Activated CD4-positive, alpha-beta memory T cell treated with anti-CD3 and anti-CD28 coated beads for 36 hours (primary cell): ENCODE measurements at places on chromosomes 3 and 15. TPM values are rescaled to one million over a fixed set of nuclear protein-coding genes. Genes with fewer than 3 reads are reported as not detected.

GRCh38 chr15:55823699-55824340, 80.9 kb upstream of the PRTG start:
- H3K4me3 ChIP-seq: no peak overlapping the region
- H3K27ac ChIP-seq: no peak overlapping the region
- no peaks in the 10 kb centered on the region for H3K36me3 ChIP-seq
- peaks cover 3% of the 10 kb centered on the region for H3K27me3 ChIP-seq

- peaks cover 20% of the 10 kb centered on the region for H3K36me3 ChIP-seq
- H3K4me1 ChIP-seq: peaks cover 15% of the 10 kb centered on the region
- H3K27ac ChIP-seq: no peak overlapping the region
- H3K4me3 ChIP-seq: no peak overlapping the region
These were observed 19.8 kb downstream of the MAP4 start for GRCh38 chr3:47996440-47996839.

- H3K4me1 ChIP-seq: peaks cover 56% of the 10 kb centered on the region
- no peaks in the 10 kb centered on the region for H3K27me3 ChIP-seq
- H3K4me3 ChIP-seq: no peak overlapping the region
- no peak for DNase-seq
These were observed 22.8 kb downstream of the SLC9A9 start for GRCh38 chr3:143825513-143825912.

The ROBO2 gene
- not detected for total RNA-seq

- no peak overlapping the region for H3K27ac ChIP-seq
- peaks cover 2% of the 10 kb centered on the region for H3K4me1 ChIP-seq
- H3K27me3 ChIP-seq: peaks cover 7% of the 10 kb centered on the region
- DNase-seq: no peak
- H3K4me3 ChIP-seq: no peak overlapping the region
These were observed 183.7 kb downstream of the RPLP1 start for GRCh38 chr15:69636169-69636915.

GRCh38 chr15:62883938-62884479, 158.5 kb upstream of the TPM1 start:
- no peak overlapping the region for H3K4me3 ChIP-seq
- no peaks in the 10 kb centered on the region for H3K36me3 ChIP-seq
- DNase-seq: no peak
- peaks cover 10% of the 10 kb centered on the region for H3K4me1 ChIP-seq

DNA sequence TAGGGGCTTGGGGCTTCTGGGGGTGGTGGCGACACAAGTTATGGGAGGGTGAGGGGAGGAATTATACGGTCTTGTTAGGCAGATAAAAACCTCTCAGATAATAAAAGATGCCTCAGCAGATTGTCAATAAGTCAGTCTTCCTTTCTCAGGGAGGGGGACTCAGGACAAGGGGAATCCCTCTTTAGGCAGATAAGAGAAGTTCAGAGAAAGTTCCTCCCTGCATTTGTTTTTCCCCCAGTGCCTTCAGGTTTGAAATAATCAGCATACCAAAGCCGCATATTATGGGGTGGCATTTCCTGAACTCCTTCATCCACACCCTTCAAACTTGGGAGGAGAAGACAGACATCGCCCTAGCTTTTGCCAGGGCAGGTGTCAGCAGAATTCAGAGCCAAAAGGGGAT, 8.5 kb downstream of the PPCDC start:
- no peak for DNase-seq
- H3K4me1 ChIP-seq: peaks cover 11% of the 10 kb centered on the region
- no peak overlapping the region for H3K27ac ChIP-seq
- peaks cover 9% of the 10 kb centered on the region for H3K36me3 ChIP-seq
- no peak overlapping the region for H3K4me3 ChIP-seq

- DNase-seq: peak; percentile 27
- peak overlapping the region; percentile 83 for H3K4me3 ChIP-seq
- no peaks in the 10 kb centered on the region for H3K36me3 ChIP-seq
- peaks cover 49% of the 10 kb centered on the region for H3K4me1 ChIP-seq
These were observed 1.1 kb downstream of the NPTN start for GRCh38 chr15:73631915-73632669.

DNA sequence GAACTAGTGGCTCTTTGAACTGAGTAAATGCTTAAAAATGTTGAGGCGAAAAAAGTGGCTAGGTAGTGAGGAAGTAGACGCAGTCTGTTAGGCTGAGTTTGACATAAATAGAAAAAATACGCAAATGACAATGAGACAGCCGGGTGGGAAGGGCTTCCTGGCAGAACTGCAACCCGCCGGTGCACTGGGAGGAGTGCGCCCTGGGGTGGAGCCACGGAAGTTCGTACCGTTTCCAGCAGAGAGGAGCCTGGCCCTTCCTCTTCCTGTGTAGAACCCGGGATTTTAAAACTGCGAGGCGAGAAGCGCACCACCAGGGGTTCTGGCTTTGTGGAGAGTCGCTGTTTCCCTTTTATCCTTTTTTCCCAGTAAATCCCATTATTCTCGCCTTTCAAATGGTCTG, 602.6 kb downstream of the PYDC2 start:
- no peak overlapping the region for H3K4me3 ChIP-seq
- no peak overlapping the region for H3K27ac ChIP-seq
- H3K27me3 ChIP-seq: no peaks in the 10 kb centered on the region

The SNX33 gene
- 3.0 TPM for total RNA-seq

- peaks cover 86% of the 10 kb centered on the region for H3K4me1 ChIP-seq
- DNase-seq: peak; percentile 93
- peaks cover 10% of the 10 kb centered on the region for H3K36me3 ChIP-seq
- peak overlapping the region; percentile 65 for H3K4me3 ChIP-seq
These were observed 45.7 kb downstream of the CHSY1 start for GRCh38 chr15:101206176-101206591.

The TRIM42 gene
- not detected for total RNA-seq

DNA sequence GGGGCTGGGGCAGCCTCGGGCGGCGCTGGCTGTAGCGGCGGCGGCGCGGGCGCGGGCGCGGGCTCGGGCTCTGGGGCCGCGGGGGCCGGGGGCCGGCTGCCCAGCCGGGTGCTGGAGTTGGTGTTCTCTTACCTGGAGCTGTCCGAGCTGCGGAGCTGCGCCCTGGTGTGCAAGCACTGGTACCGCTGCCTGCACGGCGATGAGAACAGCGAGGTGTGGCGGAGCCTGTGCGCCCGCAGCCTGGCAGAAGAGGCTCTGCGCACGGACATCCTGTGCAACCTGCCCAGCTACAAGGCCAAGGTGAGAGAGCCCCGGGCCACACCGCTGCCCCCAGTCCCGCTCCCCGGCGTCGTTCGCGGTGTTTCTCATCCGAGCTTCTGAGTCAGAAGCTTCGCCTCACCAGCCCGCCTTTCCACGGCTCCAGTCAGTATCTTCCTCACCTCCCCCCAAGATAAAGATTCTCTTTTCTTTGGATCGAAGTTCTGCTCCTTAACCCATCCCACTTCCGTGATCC, 600 bp downstream of the FBXO45 start:
- H3K27ac ChIP-seq: peak overlapping the region; percentile 88
- H3K36me3 ChIP-seq: peaks cover 16% of the 10 kb centered on the region
- no peaks in the 10 kb centered on the region for H3K27me3 ChIP-seq
- DNase-seq: peak; percentile 69
- H3K4me3 ChIP-seq: peak overlapping the region; percentile 97

GRCh38 chr3:21704796-21705195, 46.2 kb downstream of the ZNF385D start:
- no peaks in the 10 kb centered on the region for H3K36me3 ChIP-seq
- H3K4me1 ChIP-seq: no peaks in the 10 kb centered on the region
- no peaks in the 10 kb centered on the region for H3K27me3 ChIP-seq
- no peak for DNase-seq

GRCh38 chr3:194380326-194380725, 10.8 kb upstream of the LRRC15 start:
- no peak overlapping the region for H3K27ac ChIP-seq
- no peak for DNase-seq
- no peak overlapping the region for H3K4me3 ChIP-seq

The SNRK gene
- 23.9 TPM for total RNA-seq

GRCh38 chr15:85588677-85589076, 206.0 kb downstream of the KLHL25 start:
- DNase-seq: no peak
- H3K36me3 ChIP-seq: peaks cover 38% of the 10 kb centered on the region
- H3K4me3 ChIP-seq: no peak overlapping the region
- H3K4me1 ChIP-seq: peaks cover 64% of the 10 kb centered on the region

DNA sequence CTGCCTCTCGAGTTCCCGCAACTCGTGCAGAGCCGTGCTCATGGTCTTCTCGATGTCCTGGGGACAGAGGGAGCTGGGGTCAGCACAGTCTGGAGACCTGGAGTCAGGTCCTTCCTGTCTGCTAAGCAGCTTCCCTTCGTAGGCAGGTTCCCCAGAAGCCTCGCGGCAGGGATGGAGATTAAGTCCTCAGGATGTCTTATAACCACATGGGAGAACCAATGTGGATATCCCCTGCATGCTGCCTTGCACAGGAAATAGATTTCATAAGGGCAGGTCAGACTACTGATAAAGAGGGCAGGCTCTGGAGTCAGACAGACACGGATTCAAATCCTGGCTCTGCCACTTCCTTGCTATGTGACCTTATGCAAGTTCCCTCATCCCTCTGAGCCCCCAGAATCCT, 22.6 kb upstream of the RAD18 start:
- no peak overlapping the region for H3K4me3 ChIP-seq
- no peak for DNase-seq
- peaks cover 3% of the 10 kb centered on the region for H3K4me1 ChIP-seq
- H3K36me3 ChIP-seq: no peaks in the 10 kb centered on the region
- H3K27ac ChIP-seq: no peak overlapping the region

The DAZL gene
- total RNA-seq: not detected

DNA sequence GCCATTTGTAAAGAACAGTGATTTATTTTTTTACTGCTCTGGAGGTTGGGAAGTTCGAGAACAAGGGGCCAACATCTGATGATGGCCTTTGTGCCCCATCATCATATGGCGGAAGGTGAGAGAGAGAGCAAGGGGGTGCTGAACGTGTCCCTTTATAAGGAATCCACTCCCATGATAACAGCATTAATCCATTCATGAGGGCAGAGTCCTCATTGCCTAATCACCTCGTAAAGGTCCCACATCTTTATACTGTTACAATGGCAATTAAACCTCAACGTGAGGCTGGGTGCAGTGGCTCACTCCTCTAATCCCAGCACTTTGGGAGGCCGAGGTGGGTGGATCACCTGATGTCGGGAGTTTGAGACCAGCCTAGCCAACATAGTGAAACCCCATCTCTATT, 8.3 kb downstream of the IL12A start:
- H3K36me3 ChIP-seq: no peaks in the 10 kb centered on the region
- H3K27me3 ChIP-seq: no peaks in the 10 kb centered on the region
- no peak for DNase-seq
- H3K4me1 ChIP-seq: no peaks in the 10 kb centered on the region

GRCh38 chr3:98623572-98624280, 30.3 kb upstream of the CPOX start:
- no peaks in the 10 kb centered on the region for H3K4me1 ChIP-seq
- no peaks in the 10 kb centered on the region for H3K27me3 ChIP-seq
- H3K4me3 ChIP-seq: no peak overlapping the region

The SNTN gene
- not detected for total RNA-seq

DNA sequence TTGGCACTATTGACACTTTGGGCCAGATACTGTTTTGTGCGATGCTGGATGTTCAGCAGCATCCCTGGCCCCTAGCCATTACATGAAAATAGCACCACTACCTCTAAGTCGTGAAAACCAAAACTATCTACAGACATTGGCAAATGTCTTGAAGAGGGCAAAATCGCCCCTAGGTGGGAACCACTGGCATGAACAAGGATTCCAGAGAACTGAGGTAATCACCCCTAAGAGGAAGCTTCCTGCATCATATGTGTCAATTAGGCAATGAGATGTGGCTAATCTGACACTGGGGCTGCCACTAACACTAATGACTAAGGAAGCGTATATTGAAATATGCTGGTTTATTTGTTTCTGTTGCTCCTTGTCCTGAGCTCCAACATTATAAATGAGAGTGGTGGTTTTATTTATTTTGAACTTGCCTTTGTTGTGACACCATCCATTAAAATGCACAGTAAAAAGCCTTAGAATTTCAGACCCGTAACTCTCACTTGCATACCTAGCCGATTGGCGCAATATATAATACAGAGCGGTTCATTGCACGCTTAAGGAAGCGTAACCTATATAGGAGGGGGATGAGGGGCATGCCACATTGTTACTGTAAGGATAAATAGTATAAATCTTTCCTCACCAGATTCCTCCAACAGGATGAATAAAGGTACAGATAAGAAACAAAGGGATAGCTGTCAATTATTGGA, 299.8 kb upstream of the CNTN4 start:
- H3K36me3 ChIP-seq: no peaks in the 10 kb centered on the region
- no peak overlapping the region for H3K4me3 ChIP-seq
- H3K27ac ChIP-seq: no peak overlapping the region
- no peaks in the 10 kb centered on the region for H3K27me3 ChIP-seq
- H3K4me1 ChIP-seq: no peaks in the 10 kb centered on the region
- DNase-seq: no peak

DNA sequence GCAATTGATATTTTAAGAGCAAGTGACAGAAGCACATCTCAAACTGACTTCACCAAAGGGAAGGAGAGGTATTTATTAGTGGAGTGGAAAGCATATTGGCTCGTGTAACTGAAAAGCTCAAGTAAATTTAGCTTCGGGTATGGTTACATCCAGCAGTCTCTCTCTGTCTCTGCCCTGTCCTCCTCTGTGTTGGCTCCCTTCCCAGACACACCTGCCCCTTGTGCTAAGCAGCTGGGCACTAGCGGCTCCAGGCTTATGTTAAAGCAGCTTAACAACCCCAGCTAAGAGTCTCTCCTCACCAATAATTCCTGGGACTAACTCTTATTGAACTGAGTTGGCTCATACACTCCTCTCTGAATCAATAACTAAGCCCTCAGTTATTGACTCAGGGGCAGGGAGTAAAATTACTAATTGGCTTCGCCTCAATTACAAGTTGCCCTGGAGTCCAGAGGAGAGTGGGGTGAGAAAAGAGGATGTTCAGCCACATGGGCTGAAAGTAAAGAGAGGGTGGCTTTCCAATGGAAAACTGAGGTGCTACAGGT, 12.8 kb upstream of the SH3BP5 start:
- no peaks in the 10 kb centered on the region for H3K27me3 ChIP-seq
- peaks cover 49% of the 10 kb centered on the region for H3K4me1 ChIP-seq
- no peak overlapping the region for H3K27ac ChIP-seq
- H3K36me3 ChIP-seq: no peaks in the 10 kb centered on the region
- no peak overlapping the region for H3K4me3 ChIP-seq
